ENCODE measurements at places on chromosomes 7 and 10. TPM values are rescaled to one million over a fixed set of nuclear protein-coding genes. Genes with fewer than 3 reads are reported as not detected.

DNA sequence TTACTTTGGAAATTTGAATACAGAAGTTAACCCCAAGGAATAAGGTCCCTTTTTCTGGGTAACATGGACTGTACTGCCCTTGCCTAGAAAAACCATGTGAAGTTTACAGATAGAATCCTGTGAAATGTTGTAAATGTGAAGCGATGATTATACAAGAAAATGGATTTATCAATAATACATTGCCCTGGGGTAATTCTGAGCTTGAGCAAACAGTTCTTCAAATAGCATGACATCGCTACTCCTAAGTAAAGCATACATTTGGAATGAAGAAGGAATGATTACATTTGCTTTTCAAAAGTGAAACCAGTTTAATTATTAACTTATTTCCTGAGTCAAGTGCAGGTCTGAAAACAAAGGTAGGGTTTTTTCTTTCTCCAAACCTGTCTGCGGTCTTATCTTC, 43.3 kb upstream of the FZD8 start:
- DNase-seq, result no peak

GRCh38 chr10:44326474-44327030, 58.3 kb downstream of the CXCL12 start:
- DNase-seq, result no peak

Gene TMEM213
- total RNA-seq, result not detected

Gene UCMA
- total RNA-seq, result not detected

Gene PIP4K2A
- total RNA-seq, result 25.1 TPM

DNA sequence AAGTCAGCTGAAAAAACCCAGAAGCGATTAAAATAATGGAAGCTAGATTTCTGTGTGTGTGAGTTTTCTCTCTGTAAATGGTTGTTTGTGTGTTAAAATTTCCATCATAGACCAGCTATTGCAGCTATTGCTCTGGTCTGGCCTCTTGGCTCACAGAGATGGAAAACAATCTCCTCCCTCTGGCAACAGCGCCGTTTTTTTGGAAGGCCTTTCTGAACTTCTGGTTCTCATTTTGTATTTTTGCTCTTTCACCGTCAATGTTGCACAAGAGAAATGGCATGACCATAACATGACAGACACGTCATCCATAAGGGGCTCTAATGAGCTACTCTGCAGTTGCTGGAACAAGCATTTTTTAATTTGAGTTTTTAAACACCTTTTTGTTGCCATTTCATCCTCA, 91.0 kb downstream of the CUBN start:
- no peak for DNase-seq

Gene LIPK
- not detected for total RNA-seq

GRCh38 chr10:100347568-100348195, 649 bp downstream of the SCD start:
- no peak for DNase-seq

GRCh38 chr7:16889851-16890415, 8.2 kb upstream of the AGR3 start:
- no peak for DNase-seq

DNA sequence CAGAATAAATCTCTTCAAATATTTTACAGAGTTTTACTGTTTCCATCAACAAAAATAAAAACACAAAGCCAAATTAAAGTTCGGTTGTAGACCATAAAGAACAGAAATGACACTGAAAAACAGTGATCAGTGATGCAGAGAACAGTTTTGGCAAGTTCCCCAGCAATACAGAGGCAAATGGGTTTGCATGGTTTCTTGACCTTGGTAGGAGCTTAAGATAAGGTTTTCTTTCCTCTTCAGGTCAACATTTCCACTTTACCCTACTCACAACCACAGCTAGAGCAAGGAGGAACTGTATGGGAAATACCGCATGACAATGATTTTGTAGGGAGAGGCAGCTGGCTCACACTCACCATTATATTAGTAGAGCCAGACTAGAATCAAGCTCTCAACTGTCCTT, 199.5 kb downstream of the SH2D4B start:
- DNase-seq, result no peak

Gene LRCH4
- total RNA-seq, result 11.0 TPM

- no peak for DNase-seq
Measured at GRCh38 chr10:1651270-1651966, 85.9 kb downstream of the ADARB2 start.

GRCh38 chr10:101797403-101798059, 14.3 kb upstream of the NPM3 start:
- DNase-seq, result no peak

Gene NAT16
- not detected for total RNA-seq

- DNase-seq, result no peak
Measured at GRCh38 chr7:90119178-90119971, 34.9 kb upstream of the STEAP1 start.

DNA sequence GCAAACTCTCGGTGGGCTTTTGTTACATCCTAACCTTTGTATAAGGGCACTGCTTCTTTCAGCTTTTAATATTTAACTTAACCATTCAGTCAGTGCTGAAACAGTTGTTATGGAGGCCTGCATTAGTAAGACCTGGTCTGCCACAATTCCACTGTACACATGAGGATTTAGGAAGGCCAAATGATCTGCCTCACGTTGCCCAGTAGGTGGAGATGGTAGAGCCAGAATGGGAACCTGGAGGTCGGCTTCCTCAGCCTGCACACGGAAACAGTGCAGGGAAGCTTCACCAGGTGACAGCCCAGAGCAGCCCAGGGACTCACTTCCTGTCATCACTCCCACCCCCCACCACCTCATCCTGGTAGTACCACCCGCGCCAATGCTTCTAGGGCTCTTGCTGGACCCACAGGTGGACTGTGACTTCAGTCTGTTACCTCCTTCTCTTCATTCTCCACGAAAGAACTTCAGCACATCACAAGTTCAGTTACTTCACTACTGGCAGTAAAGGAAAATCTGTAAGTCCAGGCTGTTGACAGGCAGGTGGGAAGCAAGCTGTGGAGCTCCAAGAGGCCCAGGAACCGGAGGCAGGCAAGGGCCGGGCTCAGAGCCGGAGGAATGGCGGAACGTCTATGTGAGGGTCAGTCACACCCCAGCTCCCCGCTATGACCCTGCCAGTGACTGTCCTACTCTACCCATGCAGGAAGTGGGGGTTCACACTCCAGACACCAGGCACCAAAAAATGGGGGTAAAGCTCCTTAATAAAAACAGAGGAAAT, 480.3 kb upstream of the C7orf33 start:
- DNase-seq, result no peak

- no peak for DNase-seq
Measured at GRCh38 chr10:49549640-49550346, 10.9 kb upstream of the ERCC6 start.

GRCh38 chr10:130902471-130902870, 409.1 kb downstream of the TCERG1L start:
- DNase-seq, result no peak

GRCh38 chr7:36712015-36712414, 12.3 kb downstream of the AOAH start:
- DNase-seq, result no peak

DNA sequence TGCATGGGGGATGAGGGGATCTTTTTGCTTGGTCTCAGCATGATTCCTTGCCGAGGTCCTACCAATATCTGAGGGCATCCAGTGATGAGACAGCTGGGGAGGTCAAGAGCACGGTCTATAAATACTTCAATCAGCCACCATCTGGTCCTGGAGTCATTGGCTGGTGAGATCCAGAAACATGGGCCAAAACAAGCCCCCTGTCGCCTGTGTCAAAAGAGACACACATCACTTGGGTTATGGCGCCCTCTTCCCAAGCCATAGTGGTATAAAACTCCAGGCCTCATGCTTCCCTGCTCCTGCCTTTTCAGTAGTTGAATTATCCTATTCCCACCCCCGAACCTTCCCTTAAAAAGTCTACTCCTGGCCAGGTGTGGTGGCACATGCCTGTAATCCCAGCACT, 60.9 kb downstream of the SLC35B4 start:
- DNase-seq, result no peak

DNA sequence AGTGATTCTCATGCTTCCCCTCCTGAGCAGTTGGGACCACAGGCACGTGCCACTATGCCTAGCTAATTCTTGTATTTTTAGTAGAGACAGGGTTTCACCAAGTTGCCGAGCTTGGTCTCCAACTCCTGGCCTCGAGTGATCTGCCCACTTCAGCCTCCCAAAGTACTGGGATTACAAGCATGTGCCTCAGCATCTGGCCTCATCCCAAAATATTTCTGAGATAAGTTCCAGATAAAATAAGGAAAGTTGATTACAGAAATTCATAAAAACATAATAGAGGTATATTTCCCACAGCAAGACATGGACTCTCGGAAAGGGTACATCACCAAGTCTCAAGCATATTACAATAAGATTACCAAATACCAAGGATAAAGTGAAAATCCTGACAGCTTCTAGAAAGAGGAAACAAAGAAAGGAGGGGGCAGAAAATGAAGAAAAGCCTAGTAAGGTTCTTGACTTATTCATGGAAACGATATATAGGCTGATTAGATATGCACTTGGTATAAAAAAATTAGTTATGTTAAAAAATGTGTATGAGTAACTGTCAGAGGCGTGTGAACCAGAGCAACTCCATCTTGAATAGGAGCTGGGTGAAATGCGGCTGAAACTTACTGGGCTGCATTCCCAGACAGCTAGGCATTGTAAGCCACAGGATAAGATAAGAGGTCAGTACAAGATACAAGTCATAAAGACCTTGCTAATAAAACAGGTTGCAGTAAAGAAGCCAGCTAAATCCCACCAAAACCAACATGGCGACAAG, 35.0 kb downstream of the IQUB start:
- no peak for DNase-seq

- no peak for DNase-seq
Measured at GRCh38 chr7:12258074-12258473, 47.0 kb downstream of the TMEM106B start.

DNA sequence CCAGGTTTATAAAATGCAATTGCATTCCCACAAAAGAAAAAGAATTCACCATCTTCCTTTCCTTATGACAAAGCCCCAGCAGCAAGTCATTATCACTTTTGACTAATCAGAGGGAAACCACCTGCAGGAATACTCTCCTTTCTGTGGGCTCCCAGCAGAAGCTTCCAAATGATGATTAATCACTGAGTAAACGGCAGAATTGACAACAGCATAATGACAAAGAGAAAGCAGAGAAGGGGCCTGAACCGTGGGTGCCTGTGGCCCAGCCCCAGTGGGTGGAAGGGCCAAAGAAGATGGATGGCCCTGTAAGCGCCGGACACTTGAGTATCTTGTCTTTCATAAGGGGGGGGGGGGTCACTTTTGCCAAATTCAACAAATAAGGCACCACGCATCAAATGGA, 152.4 kb upstream of the NRBF2 start:
- DNase-seq, result no peak

DNA sequence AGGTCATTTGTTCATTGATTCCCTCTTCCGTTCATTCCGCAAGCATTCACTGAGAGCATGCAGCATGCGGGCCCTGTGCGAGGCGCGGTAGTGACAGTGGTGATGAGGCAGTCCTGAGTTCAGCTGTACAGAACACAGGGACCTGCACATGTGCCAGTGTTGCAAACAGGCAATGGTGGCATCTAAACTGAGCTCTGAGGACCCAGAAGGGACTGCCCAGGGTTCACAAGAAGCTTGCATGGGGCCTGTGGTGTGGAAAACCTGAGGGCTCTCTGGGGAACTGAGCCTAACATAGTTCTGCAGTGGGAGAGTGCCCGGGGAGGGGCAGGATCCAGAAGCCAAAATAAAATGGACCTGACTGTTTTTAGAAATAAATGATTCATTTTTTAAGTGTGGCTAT, 13.2 kb downstream of the ZNF488 start:
- DNase-seq, result no peak

Gene SPDYE9
- 0.54 TPM for total RNA-seq

Gene ELFN1
- 1.3 TPM for total RNA-seq

Gene TUBB8
- not detected for total RNA-seq

- DNase-seq, result peak; percentile 8
Measured at GRCh38 chr10:22479419-22479818, 134.1 kb downstream of the SPAG6 start.

Gene TAS2R41
- not detected for total RNA-seq

DNA sequence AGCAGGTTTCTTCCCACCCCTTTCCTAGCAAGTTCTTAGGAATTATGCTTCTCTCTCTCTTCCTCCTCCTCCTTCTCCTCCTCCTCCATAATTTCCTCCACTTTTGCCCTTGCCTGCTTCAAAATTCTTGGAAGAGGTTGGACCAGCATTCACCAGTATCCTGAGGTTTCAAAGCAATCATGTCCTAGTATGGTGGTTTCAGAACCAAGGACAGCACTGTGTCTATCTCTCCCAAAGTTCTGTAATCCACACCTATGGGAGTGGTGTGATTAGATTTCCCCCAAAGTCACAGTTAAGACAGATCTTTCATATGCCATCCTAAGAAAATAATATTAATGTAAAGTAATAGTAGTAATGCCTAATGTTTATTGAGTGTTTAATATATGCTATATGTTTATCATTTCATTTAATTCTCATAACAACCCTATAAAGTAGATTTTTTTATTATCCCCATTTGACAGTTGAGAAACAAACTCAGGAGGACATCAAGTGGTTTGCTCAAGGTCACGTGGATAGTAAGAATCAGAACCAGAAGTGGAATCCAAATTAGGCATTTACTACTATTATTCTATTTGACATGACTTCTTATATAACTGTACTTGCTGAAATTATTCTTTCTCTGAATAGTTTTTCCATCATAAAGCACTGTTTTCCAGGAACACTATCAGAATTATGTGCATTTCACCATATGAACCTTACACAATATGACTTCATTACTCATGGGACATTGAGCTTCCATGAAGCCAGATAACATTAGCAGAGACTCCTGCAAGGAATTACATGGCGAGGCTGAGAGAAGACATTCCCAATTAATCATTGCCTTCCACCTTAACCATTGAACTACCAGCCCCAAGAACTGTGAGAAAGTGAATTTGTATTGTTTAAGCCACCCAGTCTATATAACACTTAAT, 91.4 kb downstream of the IPMK start:
- peak; percentile 12 for DNase-seq

DNA sequence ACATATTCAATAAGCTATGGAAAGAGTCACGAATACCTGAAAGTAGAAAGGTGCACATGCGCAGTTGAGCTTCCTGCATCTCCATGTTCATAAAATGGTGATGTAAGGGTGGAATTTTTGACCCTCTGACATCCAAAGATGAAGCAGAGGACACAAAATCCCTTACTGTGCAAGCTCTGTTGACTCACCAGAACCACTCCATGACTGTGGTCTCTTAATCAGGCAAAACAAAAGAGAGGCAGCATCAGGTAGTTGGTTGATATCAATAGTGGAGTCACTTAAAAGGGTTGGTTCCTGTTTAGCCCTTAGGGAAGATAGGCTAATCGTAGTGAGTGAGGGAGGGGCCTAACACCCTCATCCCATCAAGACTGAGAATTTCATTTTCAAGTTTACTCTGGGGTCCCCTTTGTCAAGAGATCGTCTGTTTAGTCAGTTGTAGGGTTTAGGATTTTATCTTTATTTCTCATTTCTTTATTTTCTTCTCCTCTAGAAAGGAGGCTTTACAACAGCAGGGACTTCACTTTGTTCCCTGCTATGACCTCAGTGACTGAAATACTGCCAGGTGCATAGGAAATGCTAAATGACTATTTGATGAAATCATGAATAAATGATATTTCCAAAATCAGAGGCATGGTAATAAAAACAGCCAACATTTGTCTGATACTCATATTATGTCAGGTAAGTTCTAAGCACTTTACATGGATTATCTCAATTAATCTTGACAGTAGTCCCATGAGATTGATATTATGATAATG, 98.1 kb downstream of the CD36 start:
- no peak for DNase-seq

Gene TUBAL3
- total RNA-seq, result 1.6 TPM

Gene FKBP6
- total RNA-seq, result not detected

- DNase-seq, result no peak
Measured at GRCh38 chr7:27220440-27220955, 20.6 kb upstream of the HOXA13 start.
